ENCODE measurements at places on chromosomes 11 and 22.

DNA sequence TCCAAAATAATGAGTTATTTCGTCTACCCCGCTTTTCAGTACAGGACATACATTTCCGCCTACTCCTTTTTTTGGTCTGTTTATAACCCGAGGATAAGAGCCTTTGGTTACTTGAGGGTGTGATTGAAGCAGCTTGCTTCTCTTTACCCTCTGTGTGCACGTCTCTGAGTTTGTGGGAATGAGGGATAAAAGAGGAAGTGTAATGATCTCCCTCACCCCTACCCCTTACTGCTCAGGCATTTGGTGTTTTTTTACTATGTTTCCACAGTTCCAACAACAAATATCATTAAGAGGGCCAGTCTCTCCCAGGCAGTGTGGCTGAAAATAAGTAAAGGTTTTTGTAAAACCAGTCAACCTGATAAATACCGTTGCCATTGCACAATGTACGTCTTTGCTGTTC, 83.2 kb upstream of the GAL start:
- no peak for DNase-seq

- no peak for DNase-seq
These were observed 3.8 kb downstream of the CYB5R3 start for GRCh38 chr22:42645341-42645937.

DNA sequence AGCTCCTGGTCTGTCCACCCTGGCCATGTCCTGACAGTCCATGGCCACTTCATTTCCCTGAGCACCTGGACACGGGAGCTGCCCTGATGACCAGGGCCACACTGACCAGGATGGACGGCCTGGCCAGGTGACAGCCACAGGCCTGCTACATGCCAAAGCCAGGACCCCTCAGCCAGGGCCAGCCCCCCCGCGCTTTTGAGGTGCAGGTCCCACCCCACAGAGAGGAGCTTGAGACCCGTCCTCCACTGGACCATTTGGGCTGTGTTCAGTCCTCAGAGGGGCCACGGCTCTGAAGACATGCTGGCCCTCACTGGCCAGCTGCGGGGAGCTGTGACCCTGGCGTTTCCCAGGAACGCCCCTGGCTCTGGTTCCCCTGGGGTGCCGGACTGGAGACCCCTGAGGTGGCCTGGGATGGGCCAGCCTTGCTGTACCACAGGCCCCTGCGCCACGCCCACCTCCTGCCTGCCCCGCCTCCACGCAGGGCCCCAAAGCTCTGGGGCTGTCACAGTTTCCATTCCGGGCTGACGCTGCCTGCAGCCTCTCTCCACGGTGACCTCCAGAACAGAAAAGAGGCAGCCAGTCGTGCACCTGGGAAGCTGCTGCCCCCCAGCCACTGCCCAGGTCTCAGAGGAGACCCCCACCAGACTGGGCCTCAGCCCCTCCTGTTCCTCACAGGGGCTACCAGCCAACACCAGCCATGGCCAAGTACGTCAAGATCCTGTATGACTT, 18.2 kb downstream of the EPS8L2 start:
- DNase-seq = no peak

DNA sequence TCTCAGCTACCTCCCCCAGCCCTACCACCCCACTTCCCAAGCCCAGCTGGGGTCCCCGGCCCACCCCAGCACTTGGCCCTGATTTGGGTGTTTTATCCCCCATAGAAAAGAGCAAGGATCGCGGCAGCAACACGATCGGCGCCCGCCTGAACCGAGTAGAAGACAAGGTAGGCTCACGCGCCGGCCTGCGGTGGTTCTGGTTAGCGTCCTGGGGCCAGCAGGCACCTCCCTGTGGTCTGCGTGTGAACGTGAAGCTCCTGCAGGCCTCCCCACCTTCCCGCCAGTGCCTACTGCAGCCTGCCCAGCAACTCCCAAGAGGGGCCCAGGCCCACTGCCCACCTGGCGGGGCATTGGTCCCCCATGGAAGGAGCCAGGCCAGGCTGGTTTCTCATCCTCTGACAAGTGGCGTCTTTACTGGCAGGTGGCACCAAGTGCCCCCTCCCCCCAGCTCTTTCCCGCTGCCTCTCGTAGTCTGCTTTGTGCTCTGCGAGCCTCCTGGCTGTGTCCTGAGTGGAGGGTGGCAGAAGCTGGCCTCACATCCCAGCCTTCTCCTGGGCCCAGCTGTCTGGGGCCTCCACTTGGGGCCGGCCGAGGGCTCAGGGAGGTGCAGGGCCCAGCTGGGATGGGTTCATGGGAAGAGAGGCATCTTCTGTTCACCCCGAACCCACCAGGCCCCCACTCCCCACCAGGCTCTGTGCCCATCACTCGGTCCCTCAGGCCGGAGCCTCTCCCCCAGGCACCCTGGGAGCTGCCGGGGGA, 78.3 kb upstream of the KCNQ1OT1 start:
- no peak for DNase-seq

DNA sequence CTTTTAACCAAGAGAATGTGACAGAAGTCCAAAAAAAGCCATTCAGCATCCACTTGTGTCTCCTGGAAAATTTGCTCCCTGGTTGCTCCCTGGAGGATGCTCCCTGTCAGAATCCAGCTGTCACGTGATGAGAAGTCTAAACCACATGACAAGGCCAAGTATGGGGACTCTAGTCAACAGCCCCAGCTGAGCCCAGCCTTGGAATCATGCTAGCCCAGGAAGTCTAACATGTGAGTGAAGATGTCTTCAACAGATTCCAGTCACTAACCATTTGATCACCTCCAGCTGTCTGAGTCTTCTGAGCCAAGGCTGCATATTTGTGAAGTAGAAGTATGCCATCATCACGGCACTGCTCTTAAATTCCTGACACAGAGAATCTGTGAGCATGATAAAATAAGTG, 4.2 kb downstream of the OR56B4 start:
- no peak for DNase-seq

DNA sequence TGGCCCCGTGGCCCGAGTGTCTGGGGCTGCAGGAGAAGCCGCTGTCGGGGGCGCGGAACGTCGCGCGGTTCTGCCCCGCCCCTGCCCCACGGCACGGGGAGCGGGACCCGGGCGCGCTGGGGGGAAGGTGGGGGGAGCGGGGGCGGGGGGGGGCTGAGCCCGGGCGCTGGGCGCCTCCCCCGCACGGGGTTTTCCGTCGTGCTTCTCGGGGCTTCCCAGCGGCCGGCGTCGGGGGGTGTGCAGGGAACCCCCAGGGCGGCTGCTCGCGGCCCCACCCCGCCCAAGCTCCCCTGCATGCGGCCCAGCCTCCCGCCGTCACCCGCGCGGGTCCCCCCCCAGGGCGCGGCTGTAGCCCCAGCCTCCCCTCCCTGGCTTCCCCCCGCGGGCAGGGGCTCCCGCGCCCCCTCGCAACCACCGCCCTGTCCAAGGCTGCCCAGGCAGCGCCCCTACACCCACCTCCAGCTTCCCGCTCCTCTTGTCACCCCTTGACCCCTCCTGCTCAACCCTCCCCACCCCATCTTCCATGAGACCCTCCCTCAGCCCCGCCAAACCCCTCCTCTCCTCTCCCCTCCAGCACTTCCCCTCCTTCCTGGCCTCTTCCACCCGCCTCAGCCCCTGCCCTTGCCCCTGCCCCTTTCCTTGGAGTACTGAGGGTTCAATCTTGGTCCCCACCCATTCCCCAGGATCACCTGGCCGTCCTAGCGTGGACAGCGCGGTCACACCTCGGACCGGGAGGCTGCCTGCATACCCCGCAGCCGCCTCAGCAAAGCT, 1.7 kb downstream of the IL17REL start:
- no peak for DNase-seq

DNA sequence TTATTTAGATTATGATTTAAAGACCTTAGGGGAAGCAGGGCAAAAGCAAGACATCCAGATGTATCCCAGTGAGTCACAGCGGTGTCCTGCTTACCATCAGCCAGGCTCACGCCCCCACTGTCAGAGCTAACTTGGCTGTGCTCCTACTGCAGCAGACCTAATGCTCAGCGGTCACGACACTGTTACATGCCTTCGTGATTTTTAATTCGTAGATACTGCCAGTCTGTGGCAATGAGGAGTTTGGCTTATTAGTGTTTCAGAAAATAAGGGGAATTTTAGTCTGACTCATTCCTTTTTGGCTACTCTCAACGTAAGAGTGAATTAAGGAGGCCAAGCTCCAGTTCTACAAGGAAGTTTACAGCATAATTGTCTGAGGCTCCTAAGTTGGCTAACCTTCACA, 22.7 kb downstream of the EFCAB6 start:
- DNase-seq = no peak

GRCh38 chr22:23215294-23216241, 35.3 kb downstream of the BCR start:
- DNase-seq = no peak

- DNase-seq = no peak
These were observed 274.6 kb downstream of the BUD13 start for GRCh38 chr11:116498161-116498560.

DNA sequence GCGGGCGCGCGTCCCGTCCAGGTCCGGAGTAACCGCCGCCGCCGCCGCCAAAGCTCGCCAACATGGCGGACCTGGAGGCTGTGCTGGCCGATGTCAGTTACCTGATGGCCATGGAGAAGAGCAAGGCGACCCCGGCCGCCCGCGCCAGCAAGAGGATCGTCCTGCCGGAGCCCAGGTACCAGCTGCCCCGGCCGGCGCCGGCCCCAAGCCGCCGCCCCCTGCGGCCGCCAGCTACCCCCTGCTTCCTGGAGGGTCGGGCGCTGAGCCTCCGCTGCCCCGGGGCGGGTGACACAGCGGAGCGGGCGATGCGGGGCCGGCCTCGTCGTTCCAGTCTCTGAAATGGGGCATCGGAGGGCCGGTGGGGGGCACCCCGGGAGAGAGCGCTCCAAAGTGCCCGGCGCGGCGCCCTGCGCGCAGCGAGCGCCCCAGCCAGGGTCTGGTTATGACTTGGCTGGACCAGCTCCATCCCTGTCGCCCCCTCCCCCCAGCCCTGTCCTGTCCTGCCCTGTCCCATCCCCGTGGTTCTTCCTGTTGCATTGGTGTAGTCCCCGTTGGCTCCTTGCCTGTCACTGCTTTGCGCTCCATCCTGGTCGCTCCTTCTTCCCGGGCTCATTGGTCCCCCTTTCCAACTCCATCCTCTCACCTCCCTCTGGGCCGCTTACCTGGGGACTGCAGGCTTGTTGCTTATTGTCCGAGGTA, 653 bp downstream of the GRK3 start:
- no peak for DNase-seq

DNA sequence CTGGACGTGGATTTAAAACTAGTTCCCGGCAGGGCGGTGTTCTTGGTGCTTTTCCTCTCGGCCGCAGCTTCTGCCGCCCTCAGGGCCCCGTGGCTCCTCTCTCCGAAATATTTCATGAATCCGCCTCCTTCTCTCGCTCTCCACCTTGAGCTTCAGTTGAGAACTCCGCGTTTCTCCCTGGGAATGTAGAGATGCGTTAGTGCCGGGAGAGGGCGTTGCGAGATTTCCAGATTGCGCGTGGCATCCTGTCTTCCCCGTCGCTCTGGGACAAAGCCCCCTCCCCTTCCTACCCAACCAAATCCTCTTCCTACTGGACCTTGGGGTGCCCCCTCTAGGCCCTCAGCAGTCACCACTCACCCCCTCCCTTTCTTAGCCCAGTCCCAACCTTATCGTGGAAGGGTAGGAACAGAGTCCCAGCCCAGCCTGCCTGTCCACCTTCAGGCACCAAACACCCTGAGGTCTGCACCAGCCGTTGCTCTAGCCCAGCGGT, 15.5 kb upstream of the RAC2 start:
- no peak for DNase-seq

- no peak for DNase-seq
These were observed 440.3 kb downstream of the ETS1 start for GRCh38 chr11:128146926-128147605.

DNA sequence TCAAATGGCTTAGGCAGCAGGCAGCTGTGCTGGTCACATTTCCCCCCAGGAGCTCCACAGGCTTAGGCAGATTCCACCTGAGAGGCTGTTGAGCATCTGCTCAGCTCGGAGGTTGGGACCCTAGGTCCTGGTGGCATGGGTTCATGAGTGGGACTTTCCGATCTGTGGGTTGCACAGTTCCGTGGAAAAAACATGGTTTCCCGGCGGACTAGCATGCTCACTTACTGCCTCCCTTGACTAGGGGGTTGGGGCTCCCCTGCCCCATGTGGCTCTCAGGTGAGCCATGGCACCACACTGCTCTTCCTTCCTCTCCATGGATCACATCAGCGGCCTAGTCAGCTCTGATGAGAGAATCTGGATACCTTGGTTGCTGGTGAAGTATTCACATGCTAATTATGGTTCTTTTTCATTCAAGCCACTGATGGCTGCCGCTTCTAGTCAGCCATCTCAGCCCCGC, 685.1 kb downstream of the METTL15 start:
- DNase-seq = no peak

- no peak for DNase-seq
These were observed 100.3 kb downstream of the CCDC81 start for GRCh38 chr11:86475027-86475426.

- no peak for DNase-seq
These were observed 19.4 kb downstream of the NPAT start for GRCh38 chr11:108203075-108203474.

GRCh38 chr11:12285106-12285505, 92.3 kb upstream of the PARVA start:
- DNase-seq = no peak

- no peak for DNase-seq
These were observed 187.3 kb upstream of the SYT13 start for GRCh38 chr11:45473341-45473895.

DNA sequence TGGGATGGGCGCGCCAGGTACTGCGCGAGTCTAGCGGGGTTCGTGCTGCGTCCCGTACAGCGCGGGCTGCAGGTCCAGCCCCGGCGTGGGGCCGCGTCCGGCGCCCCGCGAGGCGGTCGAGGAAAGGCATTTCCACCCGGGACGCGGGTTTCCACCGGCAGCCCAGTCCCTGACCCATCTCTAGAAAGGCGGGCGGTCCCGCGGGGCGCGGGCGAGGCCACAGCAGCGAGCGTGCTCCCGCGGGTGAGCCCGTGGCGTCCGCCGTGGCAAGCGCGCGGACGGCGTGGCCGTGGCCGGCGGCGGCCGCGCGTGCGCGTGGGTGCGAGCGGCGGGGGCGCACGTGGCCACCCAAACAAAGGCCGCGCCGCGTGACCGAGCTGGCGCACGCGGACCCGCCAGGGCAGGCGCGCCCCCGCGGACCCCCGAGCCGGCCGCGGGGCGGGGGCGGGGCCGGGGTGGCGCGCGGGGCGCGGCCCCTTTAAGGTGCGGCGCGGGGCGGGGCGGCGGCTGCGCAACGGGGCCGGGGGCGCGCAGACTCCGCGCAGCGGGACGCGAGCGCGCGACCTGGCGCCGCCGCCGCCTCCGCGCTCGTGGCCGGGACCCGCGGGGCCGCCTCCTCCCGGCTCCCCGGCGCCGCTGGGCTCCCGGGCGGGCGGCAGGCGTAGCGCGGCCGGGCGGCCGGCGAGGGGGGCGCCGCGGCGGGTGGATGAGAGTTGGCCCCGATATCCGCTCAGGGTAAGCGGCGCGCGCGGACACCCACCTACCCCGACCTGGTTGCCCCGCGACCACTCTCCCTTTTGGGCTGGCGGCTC, 39.3 kb upstream of the CELSR1 start:
- DNase-seq = peak; percentile 33

GRCh38 chr11:109241988-109242536, 179.9 kb upstream of the C11orf87 start:
- no peak for DNase-seq
